CD8-positive, alpha-beta T cell (primary cell): ENCODE measurements at places on chromosomes 3 and 15.

DNA sequence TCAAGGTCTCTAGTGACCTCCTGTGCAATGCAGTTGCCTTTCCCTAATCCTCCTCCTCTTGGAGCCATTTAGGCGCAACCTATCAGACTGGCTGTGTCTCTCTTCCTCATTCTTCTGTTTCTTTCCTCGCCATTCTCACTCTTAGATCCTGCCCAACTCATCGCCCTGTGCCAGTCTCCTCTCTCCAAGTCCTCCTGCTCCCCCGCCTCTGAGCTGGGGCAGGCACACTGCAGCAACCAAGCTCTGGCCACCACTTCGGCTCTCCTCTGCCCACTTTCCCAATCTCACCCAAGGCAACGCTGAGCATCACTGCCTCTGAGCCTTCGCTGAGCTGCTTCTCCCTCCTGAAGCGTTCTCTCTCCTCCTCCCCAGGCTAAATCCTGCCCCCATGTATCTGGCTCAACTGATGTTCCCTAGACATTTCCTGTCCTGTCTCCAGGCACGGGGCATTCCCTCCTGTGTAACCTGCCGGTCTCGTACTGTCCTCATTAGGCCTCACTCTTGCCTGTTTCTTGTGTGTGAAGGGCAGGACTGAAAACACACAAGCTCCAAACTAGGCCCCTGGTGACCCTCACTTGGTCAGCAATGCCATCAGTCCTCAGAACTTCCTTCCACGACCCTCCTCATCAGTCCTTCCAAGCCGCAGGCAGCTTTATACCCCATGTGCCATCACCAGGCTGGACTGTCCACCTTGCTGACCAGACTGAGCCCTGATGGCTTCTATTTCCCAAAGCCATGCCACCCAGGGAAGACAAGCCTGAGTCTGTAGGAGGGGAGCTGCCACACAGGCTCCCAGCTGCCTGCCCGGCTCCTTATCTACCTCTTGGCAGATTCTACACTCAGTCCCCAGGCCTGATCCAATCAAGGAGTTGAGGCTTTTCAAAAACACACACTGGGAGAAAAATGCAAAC lies 85.6 kb downstream of the SEC22A start:
- no peak for DNase-seq

DNA sequence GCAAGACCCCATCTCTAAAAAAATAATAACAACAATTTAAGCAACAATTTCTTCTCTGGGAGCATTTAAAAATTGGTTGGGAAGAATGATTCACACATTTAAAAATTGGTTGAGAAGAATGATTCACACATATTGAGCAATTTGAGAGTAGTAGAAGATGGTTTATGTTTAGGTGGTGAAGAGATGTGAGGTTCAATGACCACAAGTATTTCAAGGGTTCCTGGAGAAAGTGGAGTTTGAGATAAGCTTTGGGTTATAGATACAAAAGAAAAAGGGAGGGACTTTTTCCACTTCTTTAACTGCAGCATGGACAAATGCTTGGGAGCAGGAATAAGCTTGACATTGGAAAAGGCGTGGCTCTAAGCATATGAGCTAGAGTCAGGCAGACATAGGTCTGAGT lies 145.7 kb upstream of the NPHP3 start:
- DNase-seq = no peak

GRCh38 chr15:101198031-101198575 lies 53.7 kb downstream of the CHSY1 start:
- DNase-seq = no peak

- DNase-seq = no peak
Measured at GRCh38 chr15:80890341-80891005, 99.1 kb downstream of the MESD start.

DNA sequence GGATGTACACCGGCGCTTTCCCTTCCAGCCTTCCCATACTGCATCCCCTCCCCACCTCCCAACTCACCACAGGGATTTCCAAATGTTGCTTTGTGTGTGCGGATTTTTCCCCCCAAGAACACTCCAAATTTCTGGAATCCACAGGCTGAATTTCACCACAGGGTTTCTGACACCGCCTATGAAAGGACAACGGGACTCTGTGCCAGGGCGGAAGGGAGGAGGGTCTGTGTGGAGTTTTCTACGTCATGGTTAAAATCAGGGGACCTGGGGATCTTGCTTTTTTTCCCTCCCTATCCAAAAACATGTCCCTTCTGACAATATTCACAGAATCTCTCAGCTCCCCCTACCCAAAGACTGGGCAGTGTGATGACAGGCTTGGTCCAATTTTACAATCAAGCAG lies 14.6 kb downstream of the CYP19A1 start:
- DNase-seq = no peak

DNA sequence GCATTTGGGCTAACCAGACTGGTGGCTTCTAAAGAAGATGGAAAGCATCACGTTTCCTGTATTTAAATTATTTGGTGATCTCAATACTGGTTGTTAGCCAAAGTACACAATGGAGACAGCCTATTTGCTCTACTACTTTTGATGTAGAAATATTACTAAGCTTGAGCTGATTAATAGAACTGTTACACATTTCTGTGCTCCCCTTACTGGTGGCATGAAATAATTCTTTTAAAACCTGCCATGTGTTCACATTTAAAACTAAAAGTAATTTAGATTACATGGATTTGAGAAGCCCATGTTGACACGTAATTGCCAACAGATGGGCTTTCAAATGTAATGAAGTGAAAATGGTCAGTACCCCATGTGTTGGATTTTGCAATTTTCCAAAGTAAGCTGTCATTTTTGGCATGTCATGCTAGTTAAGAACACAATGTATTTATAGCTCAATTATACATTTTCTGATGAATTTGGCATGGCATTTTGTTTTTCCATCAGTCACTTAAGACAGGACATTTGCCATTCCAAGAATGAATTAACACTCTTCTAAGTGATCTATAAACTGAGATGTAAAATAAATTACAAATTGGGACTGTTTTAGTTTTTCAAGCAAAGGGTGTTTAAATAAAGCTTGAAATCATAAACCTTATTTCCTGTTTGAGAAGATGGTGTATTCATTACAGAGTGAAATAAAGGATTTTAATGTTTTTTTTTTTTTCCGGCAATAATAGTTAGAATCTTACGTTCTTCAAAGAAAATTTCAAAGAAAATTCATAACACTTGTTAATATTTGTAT lies 10.8 kb upstream of the RARRES1 start:
- no peak for DNase-seq

DNA sequence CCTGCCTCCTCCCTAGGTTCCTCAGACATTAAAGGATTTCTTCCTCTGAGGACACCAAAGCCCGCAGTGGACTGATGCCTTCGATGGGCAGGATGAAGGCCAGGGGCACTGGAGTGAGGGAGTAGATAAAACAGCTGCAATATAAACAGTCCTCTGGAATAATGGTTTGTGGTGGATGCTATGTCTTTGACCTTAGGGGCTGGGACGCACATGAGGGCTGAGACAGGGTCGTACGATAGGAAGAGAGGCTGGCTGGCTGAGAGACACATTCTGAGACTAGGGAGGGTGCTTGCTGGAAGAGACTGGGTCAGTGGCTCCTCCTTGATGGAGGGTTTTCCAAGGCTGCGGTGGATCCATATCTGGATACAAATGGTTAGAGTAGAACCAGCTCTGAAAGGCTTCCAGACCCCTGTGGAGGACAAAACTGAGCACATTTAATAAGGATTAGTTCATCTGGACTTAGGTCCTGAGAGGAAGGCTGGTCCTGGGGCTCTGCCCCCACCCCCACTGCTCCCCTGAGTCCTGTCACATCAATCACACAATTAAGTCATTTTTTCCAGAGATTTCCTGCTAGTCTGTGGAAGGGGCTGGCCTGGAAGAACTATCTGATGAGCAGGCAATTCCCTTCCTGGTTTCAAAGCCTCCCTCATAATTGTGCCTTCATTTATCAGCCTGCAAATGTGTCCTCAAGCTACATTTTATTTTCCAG lies 15.8 kb downstream of the TBC1D21 start:
- DNase-seq = no peak

DNA sequence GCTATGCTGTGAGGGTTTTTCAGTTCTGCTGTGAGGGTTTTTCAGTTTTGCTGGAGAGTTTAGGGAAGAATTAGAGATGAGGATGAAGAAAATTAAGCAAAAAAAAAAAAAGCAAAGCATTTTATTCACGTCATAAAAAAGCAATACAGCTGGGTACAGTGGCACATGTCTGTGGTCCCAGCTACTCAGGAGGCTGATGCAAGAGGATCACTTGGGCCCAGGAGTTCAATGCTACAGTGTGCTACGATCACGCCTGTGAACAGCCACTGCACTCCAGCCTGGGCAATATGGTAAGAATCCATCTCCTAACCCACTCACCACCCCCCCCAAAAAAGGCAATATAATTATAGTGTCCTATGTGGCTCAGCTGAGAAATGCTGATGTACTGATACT lies 162.7 kb downstream of the MAGI1 start:
- DNase-seq = no peak
